ENCODE measurements at places on chromosomes 12 and 14.

- H3K4me1 ChIP-seq = no peaks in the 10 kb centered on the region
- H3K36me3 ChIP-seq = peaks cover 10% of the 10 kb centered on the region
Measured at GRCh38 chr14:80705241-80705980, 236.1 kb downstream of the CEP128 start.

GRCh38 chr12:49985981-49986380 is 13.2 kb downstream of the AQP6 start:
- no peaks in the 10 kb centered on the region for H3K4me1 ChIP-seq
- H3K27me3 ChIP-seq = no peaks in the 10 kb centered on the region
- H3K27ac ChIP-seq = no peak overlapping the region
- H3K36me3 ChIP-seq = peaks cover 32% of the 10 kb centered on the region
- DNase-seq = no peak
- H3K4me3 ChIP-seq = no peak overlapping the region

DNA sequence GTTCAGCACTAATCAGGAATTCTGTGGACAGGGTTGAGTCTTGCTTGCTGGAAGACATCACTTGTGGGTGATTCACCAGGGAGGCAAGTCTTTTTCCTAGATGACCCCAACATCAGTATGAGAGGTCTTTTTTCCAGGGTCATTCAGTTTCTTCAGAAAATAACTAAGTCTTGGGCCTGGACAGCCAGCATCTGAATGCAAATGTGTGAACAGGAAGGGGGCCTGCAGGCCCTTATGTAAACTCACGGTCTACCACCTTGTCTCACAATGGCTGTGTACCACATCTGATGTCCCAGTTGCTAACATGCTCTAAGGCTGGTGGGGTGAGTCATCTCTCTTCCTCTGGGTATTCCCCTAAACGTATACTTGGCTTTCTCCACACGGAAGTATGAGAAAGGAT is 79.2 kb downstream of the HECTD4 start:
- H3K36me3 ChIP-seq = peaks cover 5% of the 10 kb centered on the region
- no peak for DNase-seq
- H3K4me1 ChIP-seq = no peaks in the 10 kb centered on the region
- H3K27ac ChIP-seq = no peak overlapping the region

GRCh38 chr14:65075628-65076325 is 26.5 kb downstream of the MAX start:
- no peak overlapping the region for H3K27ac ChIP-seq
- no peaks in the 10 kb centered on the region for H3K27me3 ChIP-seq
- H3K4me1 ChIP-seq = peaks cover 2% of the 10 kb centered on the region
- DNase-seq = no peak
- H3K4me3 ChIP-seq = no peak overlapping the region

- H3K36me3 ChIP-seq = no peaks in the 10 kb centered on the region
- no peak overlapping the region for H3K27ac ChIP-seq
- no peak for DNase-seq
- no peak overlapping the region for H3K4me3 ChIP-seq
- H3K4me1 ChIP-seq = no peaks in the 10 kb centered on the region
Measured at GRCh38 chr12:47160316-47161244, 80.8 kb upstream of the AMIGO2 start.

DNA sequence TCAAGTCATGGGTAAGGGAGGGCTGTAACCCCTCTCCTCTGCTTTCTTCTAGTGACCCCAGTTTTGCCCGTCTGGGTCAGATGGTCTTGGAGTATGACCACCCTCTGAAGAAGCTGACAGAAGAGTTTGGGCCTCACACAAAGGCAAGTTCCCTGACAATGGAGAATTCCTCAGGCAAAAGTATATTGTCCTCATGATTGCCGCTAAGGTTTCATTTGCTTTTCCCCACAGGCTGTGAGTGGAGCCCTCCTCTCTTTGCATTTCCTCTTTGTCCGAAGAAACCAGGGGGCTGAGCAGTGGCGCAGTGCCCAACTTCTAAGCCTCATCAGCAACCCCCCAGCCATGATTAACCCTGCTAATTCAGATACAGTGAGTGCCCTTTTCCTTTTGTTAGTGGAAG is 12.1 kb downstream of the NCKAP1L start:
- no peak overlapping the region for H3K27ac ChIP-seq
- DNase-seq = no peak
- H3K4me3 ChIP-seq = no peak overlapping the region

DNA sequence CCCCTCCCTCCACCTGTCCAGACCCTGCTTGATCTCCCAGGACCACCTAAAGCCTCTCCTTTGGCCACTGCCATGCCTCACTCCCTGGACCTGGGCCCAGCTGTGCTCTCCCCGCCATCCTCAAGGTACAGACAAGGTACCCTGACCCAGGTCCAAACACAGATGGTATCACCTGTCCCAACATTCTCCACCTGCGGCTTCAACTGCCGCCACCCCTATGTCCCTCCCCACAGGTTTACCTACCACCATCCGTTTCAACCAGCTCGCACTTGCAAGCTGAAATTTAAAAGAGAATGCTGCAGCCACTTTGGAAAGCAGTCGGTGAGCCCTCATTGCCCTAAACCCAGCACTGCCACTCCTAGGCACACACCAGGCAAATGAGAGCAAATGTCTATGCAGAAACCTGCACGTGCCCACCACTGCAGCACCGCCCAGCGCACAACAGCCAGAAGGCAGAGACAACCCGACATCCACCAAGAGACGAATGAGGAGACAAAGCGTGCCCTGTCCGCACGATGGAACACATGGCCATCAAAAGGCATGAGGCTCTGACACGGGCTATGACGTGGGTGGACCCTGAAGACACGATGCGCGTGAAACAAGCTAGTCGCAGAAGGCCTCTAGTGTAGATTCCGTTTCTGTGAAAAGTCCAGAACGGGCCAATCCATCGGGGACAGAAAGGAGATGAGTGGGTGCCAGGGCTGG is 71.0 kb downstream of the RFLNA start:
- no peak for DNase-seq
- H3K4me1 ChIP-seq = no peaks in the 10 kb centered on the region
- no peak overlapping the region for H3K4me3 ChIP-seq
- H3K36me3 ChIP-seq = peaks cover 52% of the 10 kb centered on the region

GRCh38 chr14:63243646-63244045 is 39.4 kb downstream of the RHOJ start:
- no peaks in the 10 kb centered on the region for H3K36me3 ChIP-seq
- no peak overlapping the region for H3K4me3 ChIP-seq
- no peaks in the 10 kb centered on the region for H3K27me3 ChIP-seq
- H3K4me1 ChIP-seq = no peaks in the 10 kb centered on the region
- H3K27ac ChIP-seq = no peak overlapping the region
- no peak for DNase-seq

- DNase-seq = no peak
- H3K27me3 ChIP-seq = no peaks in the 10 kb centered on the region
- no peak overlapping the region for H3K4me3 ChIP-seq
- H3K27ac ChIP-seq = no peak overlapping the region
Measured at GRCh38 chr14:103304706-103305105, 29.3 kb upstream of the EIF5 start.

GRCh38 chr14:80213602-80214001 is 2.3 kb upstream of the DIO2 start:
- no peak overlapping the region for H3K27ac ChIP-seq
- peaks cover 3% of the 10 kb centered on the region for H3K27me3 ChIP-seq
- DNase-seq = no peak

GRCh38 chr14:33671556-33671955 is 279.3 kb downstream of the EGLN3 start:
- no peaks in the 10 kb centered on the region for H3K4me1 ChIP-seq
- H3K36me3 ChIP-seq = no peaks in the 10 kb centered on the region
- no peak overlapping the region for H3K27ac ChIP-seq
- no peak overlapping the region for H3K4me3 ChIP-seq

GRCh38 chr14:84493779-84494178 is 1036.2 kb upstream of the FLRT2 start:
- no peak overlapping the region for H3K4me3 ChIP-seq
- H3K27me3 ChIP-seq = no peaks in the 10 kb centered on the region
- DNase-seq = no peak
- H3K4me1 ChIP-seq = no peaks in the 10 kb centered on the region
- H3K27ac ChIP-seq = no peak overlapping the region
- H3K36me3 ChIP-seq = no peaks in the 10 kb centered on the region

GRCh38 chr12:78088391-78088832 is 257.7 kb downstream of the NAV3 start:
- H3K4me1 ChIP-seq = no peaks in the 10 kb centered on the region
- no peak for DNase-seq

GRCh38 chr14:97457575-97458085 is 660.4 kb downstream of the VRK1 start:
- no peak for DNase-seq
- H3K36me3 ChIP-seq = peaks cover 4% of the 10 kb centered on the region
- no peaks in the 10 kb centered on the region for H3K27me3 ChIP-seq

DNA sequence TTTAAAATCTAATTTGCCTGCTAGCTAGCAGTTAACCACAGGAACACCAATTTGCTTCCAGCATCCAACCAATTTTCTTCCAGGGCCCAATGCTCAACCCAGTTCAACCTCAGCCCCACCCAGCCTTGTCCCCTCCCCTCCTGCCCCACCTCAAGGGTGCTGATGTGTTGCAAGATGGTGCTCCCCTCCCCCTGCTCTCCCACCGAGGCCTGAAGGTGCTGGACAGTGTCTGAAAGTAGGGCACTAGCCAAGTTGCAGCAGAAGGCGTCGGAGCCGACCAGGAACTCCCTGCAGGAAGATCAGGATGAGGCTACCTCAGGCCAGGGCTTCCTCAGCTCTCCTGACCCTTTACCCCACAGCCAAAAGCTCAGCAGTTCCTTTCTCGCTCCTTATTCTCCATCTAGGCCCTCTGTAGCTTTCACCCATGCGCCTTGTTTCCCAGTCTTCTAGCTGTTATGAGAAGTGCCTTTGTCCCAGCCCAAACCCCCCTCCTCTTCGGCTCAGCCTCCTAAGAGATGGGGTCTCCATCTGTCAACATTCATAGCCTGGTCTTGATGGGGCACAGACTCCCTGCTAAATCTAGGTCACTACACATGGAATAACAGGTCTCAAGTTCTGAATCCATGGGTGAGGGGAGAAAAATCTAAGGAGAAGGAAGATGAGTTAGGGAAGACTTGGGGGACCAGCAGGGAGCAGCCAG is 3.6 kb downstream of the STAT6 start:
- no peak overlapping the region for H3K27ac ChIP-seq
- DNase-seq = no peak
- peaks cover 49% of the 10 kb centered on the region for H3K36me3 ChIP-seq
- no peaks in the 10 kb centered on the region for H3K27me3 ChIP-seq
- H3K4me1 ChIP-seq = peaks cover 10% of the 10 kb centered on the region

DNA sequence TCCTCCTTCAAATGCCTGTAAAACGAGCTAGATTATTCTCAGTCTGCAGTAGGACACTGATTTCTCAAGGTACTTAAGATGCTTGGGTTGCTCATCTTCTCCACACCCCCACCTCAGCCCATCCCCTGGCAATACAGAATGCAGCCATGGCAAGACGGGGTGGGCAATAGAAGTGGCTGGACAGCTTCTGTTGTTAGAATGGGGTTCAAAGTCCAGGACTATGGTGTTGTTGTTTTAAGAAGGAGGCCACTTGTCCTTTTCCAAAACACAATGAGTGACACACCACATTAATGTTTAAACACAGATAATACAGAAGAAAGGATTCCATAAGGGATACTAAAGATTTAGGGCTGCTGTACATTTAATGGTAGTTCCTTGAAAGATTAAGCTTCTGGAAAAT is 188.9 kb upstream of the BCL2L14 start:
- no peak overlapping the region for H3K4me3 ChIP-seq
- H3K4me1 ChIP-seq = peaks cover 50% of the 10 kb centered on the region
- peaks cover 85% of the 10 kb centered on the region for H3K36me3 ChIP-seq
- DNase-seq = no peak
- no peak overlapping the region for H3K27ac ChIP-seq

DNA sequence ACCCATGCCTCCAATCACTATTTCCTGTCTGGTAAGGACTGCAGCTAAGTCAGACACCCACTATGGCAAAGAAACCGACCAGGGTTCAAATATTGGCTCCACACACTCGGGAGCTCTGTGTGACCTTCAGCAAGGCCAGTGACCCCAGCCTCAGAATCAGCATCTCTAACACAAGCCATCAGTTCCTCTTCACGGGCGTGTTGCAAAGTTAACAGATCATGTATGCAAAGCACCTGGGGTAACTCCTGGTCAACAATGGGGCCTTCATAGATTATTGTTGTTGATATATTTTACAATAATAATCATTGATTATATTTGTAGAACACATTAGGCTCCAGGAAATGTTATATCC is 6.2 kb upstream of the FAM222A start:
- H3K27me3 ChIP-seq = peaks cover 11% of the 10 kb centered on the region
- DNase-seq = no peak
- H3K27ac ChIP-seq = no peak overlapping the region

DNA sequence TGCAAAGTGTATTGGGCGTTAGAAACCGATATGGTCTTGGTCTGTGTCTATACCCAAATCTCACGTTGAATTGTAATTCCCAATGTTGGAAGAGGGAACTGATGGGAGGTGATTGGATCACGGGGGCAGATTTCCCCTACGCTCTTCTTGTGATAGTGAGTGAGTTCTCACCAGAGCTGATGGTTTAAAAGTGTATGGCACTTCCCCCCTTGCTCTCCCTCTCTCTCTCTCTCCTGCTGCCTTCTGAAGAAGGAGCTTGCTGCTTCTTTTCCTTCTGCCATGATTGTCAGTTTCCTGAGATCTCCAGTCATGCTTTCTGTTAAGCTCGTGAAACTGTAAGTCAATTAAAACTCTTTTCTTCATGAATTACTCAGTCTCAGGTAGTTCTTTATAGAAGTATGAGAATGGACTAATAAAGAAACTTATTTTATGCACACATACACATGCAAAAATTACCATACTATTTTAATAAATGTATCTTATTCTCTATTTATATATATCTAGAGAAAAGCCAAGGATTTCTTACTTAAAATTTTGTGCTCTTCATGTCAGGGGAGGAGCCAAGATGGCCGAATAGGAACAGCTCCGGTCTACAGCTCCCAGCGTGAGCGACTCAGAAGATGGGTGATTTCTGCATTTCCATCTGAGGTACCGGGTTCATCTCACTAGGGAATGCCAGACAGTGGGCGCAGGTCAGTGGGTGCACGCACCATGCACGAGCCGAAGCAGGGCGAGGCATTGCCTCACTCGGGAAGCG is 1891.0 kb upstream of the FLRT2 start:
- no peak for DNase-seq
- H3K27me3 ChIP-seq = no peaks in the 10 kb centered on the region
- no peak overlapping the region for H3K27ac ChIP-seq
- H3K4me3 ChIP-seq = no peak overlapping the region
- no peaks in the 10 kb centered on the region for H3K4me1 ChIP-seq

Measured in thymus (tissue), 14 donors.